ENCODE measurements at places on chromosomes 6 and 20.

GRCh38 chr6:20633566-20634340, 99.5 kb downstream of the CDKAL1 start:
- no peak for DNase-seq

- DNase-seq = no peak
Measured at GRCh38 chr6:28725890-28726348, 197.9 kb downstream of the TRIM27 start.

- peak; percentile 64 for DNase-seq
Measured at GRCh38 chr6:53492860-53493634, 51.9 kb downstream of the GCLC start.

DNA sequence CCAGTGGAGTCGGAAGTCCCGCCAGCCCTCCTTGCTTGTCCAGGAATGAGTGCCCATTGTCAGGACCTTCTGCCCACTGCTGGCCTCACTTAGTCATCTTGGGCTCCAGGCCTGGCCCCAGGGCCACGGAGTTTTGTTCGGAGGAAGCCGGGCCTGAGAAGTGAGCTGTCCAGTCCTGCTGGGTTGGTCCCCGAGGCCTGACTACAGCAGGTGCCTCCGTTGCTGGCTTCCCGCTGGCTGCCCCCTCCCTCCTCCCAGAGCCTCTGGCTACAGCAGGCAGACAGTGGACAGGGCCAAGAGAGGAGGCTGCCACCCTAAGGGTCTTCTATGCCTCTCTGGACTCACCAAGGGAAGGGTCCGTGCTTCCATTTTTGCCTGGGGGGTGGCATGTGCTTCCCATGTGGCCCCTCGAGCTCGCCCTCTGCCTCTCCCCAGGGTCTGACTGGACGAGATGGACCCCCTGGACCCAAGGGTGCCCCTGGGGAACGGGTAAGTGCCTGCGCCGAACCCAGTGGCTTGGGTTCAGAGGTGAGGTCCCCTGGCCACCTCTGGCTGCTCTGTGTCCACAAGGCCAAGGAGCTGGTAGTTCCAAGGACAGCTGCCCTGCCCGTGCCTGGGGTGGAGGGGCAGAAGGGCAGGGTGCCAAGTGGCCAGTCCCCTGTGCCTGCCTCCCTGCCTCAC, 2.8 kb downstream of the COL9A3 start:
- no peak for DNase-seq

- DNase-seq = no peak
Measured at GRCh38 chr6:129661536-129662405, 48.2 kb downstream of the ARHGAP18 start.

DNA sequence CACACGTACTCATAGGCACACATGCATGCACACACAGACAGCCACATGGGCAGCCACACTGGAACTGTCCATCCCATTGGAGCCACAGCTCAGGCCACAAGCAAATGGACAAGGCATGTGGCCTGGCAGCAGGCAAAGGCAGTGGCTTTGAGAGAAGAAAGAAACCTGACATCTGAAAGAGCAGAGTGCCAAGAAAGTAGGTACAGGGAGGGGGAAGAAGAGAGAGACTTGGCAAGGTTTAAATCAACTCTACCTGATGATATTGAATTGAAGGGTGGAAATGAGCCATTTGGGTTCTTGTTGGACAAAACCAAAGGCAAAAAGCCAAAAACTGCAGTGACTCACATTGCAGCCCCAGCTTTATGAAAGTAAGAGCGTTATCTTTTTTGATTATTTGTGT, 142.7 kb downstream of the PCSK2 start:
- DNase-seq = no peak

DNA sequence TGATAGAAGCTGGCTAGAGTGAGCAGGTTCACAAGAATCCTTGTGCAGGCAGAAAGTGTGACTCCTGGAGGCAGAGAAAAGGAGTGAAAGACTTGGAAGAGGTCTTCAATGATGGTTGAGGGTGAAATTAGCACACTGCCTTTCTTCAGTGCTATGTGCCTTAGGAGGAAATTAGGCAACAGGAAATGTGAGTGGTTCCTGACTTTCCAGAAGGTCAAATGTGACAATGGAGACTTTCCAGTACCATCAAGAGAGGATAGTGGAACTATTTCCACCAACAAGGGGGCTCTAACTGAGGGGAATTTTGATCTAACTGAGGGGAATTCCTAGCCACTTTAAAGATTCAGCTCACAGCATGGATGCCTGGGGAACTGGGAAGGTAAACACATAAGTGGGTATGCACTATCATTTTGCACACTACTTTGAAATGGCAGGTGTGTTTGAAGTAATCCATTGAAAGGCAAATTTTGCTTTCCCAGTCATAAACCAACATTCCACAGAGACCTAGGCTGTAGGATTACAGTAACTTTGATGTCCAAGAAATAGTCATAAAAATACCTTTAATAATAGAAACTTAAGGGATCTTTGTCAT, 90.0 kb downstream of the PERP start:
- no peak for DNase-seq

GRCh38 chr6:39059496-39060310, 11.1 kb downstream of the GLP1R start:
- no peak for DNase-seq

DNA sequence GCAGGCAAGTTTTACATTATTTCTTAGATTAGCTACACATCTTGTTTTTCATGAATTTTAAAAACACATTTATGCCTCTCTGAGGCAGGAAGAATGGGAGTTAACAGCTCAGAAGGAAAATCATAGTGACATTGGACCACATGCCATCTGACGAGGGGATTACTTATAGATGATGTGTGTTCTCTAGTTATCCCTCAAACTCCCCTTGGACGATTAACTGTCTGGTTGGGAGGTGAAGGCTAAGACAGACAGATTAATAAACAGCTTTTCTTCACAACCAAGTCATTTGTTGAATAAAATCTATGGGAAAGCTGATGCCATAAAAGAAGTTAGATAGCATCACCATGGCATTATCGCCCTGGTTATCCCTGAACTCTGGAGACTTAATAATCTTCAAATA, 80.0 kb upstream of the PREP start:
- DNase-seq = no peak
